MV-4-11 (cell line): ENCODE measurements at places on chromosomes 5 and 9.

DNA sequence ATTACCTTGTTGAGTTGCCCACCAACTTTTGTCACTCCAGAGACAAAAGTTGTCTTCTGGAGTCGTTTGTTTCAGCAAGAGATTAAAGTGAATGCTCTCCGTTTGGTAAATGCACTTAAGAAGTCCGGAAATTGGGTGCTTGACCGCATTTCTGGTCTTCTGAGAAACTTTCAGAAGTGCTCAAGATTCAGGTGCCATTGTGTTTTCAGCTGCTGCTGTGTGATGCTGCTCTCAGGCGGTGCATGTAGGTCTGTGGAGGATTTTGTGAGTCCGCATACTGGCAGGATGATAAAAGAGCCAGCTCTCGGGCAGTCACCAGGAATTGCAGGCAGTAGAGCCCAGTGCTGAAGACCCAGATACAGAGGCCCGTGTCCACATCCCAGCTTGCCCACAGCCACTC is 5.9 kb upstream of the NFIL3 start:
- DNase-seq: no peak

- no peak for DNase-seq
These were observed 232.9 kb upstream of the MVB12B start for GRCh38 chr9:126093771-126094170.

DNA sequence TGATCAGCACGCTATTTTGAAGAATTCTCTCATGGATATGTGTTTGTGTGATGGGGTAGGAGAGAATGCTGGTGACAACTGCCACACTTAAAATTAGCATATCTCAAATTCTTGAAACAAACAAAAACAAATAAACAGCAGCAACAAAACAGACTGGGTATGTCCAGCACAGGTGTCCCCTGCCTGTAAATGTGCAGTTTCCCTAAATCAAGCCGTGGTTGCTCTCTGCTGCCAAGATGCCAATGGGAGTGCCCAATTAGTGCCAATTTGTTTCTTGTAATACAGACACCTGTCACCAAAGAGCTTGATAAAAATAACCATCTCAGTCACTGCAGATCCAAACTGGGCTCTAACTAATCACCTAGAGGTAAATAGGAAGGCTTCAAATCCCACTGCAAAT is 144.2 kb upstream of the SMARCA2 start:
- DNase-seq: no peak

- DNase-seq: no peak
These were observed 21.5 kb upstream of the DMRT2 start for GRCh38 chr9:1028501-1029190.

DNA sequence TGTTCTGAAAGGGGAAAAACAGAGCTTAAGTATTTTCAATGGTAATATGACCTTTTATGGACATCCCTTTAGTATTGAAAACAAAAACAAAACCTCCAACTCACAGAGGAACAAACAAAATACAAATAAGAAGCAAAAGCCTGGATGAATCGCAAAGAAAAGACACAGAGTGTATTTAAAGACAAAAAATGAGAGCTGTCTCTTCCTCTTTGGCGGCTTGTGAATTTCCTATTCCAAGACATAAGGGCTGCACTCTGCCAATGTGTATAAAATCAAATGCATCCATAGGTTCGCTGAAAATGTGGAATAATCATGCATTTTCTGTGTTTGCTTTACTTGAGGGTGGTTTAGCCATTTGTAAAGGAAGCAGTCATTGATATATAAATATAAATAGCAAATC is 739.3 kb upstream of the ZNF608 start:
- no peak for DNase-seq

- DNase-seq: peak; percentile 19
These were observed 654 bp downstream of the RANBP6 start for GRCh38 chr9:6014670-6015270.

DNA sequence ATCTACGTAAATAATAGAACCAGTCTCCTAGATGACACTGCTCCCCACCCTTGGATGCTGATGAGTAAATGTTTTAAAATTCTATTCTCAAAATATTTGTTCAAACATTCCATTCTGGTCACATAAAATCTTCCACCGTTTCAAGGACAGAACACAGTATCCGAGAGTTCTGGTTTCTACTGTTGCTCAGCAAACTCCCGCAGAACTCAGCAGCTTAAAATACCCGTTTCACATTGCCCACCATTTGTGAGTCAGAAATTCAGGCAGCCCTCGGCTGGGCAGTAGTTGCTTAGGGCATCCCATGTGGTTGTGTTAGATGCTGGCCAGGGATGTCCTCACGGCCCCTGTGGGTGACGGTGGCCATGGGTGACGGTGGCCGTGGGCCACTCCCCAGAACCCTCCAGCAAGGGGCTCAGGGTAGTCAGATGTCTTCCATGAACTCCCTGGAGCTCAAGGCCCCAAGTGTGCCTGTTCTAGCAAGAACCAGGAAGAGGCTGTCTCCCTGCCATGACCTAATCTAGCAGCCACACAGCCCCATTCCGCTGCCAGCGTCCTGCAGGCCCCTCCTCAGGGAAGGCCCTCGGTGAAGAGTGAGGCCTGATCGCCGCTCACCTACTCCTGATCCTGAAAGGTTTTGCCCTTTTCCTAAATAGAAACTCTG is 17.4 kb downstream of the MGAT1 start:
- DNase-seq: no peak
